Muscle of arm (tissue), 14 donors: ENCODE measurements at places on chromosomes 13 and 19. TPM values are rescaled to one million over a fixed set of nuclear protein-coding genes. Genes with fewer than 3 reads are reported as not detected.

DNA sequence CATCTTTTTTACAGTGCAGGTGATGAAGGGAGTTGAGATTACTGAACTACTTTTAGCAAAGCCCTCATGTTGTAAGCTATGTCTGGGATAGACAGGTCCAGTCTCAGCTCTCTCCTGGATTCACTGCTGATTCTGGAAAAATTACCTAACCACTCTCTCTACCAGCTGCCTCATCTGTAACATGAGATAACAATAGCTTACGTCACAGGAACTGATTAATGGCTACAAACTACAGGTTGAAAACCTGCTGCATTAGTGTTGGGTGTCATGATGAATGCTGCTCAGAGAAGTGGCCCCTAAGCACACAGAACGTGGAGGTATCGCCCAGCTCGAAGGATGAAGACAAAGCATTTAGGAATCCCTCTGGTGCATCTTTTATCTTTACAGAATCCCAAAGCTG, 277.8 kb downstream of the ABCC4 start:
- no peak for DNase-seq

DNA sequence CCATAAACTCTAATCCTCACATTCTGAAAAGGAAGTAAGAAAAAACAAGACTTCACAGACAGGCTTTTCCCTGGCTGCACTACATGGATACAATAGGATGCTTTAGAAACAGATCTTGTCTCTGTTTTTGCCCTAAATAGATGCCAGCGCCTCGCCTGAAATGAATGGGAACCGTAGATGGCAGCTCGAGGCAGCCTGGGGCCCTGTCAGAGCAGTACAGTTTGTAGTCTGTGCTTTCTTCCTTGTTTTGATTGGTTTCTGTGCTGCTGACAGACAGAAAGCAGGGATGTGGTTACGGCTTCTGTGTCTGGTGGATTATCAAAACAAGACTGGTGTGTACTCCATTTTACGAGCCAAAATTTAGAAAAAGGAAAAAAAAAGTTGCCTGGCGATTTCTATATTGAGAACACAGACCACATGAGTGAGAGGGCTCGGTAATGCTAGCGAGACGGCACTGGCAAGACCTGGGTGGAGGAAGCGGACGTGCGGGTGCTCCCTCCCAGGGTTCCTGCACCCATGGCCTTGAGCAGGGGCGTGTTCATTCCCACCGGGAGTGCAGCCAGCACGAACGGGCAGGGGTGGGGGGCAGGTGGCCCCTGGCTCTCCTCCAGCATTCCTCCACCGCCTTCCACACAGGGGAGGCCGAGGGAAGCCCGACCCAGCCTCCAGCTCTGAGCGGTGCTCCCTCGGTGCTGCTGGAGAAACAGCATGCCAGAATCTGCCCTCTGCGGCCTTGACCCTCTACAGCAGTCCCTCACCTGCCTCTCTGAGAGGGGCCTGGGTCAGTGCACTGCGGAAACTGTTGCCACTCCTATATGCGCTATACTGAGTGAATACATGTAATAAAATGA, 37.6 kb upstream of the C1QTNF9 start:
- DNase-seq = no peak

- no peak for DNase-seq
Observed at GRCh38 chr19:42091742-42092141, 15.8 kb downstream of the ZNF574 start.

The TMEM59L gene
- polyA plus RNA-seq = 8.2 TPM

- no peak for DNase-seq
Observed at GRCh38 chr19:511101-511851, 4.0 kb downstream of the TPGS1 start.

DNA sequence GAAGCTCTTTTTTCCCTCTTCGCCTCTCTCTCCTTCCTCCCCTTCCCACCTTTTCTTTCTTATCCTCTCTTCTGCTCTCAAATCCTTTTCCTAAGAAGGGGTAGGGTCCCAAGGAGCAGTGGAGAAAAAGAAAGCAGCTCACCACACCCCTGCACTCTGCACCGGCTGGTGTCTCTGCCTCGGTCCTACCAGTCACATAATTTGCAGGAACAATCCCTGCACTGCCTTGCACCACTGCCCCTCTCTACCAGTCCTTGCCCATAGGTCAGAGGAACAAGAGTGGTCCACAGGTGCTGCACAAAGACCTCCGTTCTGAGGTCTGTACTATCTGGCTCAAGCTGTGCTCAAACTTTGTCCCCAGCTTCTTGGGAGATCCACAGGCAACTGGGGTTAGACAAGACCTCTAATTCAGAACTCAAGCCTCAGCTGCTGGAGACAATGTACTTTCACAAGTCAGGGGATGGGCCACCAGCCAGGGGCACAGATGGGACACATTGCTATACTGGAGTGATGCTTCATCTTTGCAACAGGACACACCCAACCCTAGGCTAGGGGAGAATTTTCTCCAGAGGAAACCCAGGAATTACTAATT, 125.4 kb upstream of the ZNF507 start:
- no peak for DNase-seq

The RTBDN gene
- not detected for polyA plus RNA-seq

DNA sequence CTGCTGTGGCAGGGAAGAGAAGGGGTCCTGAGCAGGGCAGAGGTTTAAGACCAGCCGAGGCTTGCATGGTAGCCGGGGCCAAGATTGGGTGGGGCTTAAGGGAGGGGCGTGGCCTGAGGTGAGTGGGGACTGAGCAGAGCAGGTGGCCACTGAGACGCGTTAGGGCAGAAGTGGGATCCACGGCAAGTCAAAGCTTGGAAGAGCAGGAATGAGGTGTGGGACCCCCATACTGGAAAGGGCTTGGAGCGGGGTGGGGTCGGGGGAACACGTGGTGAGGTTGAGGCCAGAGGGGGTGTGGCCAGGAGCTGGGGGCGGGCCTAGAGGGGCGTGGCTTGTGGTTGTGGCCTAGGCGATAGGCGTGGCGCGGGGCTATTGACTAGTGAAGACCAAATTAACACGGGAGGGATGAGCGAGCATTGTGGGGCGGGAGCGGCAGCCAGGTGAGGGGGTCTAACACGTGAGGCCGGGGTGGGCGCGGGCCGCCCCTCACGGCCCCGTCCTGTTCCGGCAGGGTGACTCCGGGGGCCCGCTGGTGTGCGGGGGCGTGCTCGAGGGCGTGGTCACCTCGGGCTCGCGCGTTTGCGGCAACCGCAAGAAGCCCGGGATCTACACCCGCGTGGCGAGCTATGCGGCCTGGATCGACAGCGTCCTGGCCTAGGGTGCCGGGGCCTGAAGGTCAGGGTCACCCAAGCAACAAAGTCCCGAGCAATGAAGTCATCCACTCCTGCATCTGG, 3.3 kb downstream of the CFD start:
- DNase-seq = no peak

- no peak for DNase-seq
Observed at GRCh38 chr13:104530741-104531140, 1464.5 kb upstream of the SLC10A2 start.

DNA sequence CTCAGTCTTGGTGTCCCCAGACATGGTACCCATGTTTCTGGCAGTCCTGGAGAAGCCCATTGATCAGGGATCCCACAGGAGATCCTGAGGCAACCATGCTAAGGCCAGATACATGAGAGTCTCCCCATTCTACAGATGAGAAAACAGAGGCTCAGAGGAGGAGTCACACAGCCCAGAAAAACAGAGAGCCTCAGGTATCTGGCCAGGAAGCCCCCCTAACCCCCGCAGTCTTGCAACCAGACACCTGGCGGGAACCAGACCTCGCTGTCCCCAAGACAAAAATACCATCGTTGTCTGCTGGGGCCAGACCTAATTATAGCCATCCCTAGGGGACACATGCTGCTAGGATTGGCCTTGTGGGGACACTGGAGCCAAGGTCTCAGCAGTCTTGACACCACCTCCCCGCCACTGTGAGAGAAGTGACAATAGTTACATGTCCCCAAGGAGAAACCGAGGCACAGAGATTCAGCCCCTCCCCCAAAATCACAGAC, 1.6 kb upstream of the PDE4C start:
- no peak for DNase-seq

The TEX29 gene
- polyA plus RNA-seq = not detected
